ENCODE measurements at places on chromosomes 3 and 15.

- DNase-seq = no peak
These were observed 330.3 kb downstream of the SHQ1 start for GRCh38 chr3:72517921-72518424.

- no peak for DNase-seq
These were observed 252.9 kb upstream of the SOX2 start for GRCh38 chr3:181458857-181459256.

- no peak for DNase-seq
These were observed 98.2 kb downstream of the FNDC3B start for GRCh38 chr3:172137287-172138192.

GRCh38 chr3:32821686-32822296 lies 4.0 kb downstream of the TRIM71 start:
- no peak for DNase-seq

- DNase-seq = no peak
These were observed 108.3 kb downstream of the TFDP2 start for GRCh38 chr3:142040941-142041491.

- no peak for DNase-seq
These were observed 60.7 kb downstream of the PDZRN3 start for GRCh38 chr3:73563896-73564582.

- DNase-seq = peak; percentile 14
These were observed 7.7 kb upstream of the KCTD6 start for GRCh38 chr3:58484045-58484721.

DNA sequence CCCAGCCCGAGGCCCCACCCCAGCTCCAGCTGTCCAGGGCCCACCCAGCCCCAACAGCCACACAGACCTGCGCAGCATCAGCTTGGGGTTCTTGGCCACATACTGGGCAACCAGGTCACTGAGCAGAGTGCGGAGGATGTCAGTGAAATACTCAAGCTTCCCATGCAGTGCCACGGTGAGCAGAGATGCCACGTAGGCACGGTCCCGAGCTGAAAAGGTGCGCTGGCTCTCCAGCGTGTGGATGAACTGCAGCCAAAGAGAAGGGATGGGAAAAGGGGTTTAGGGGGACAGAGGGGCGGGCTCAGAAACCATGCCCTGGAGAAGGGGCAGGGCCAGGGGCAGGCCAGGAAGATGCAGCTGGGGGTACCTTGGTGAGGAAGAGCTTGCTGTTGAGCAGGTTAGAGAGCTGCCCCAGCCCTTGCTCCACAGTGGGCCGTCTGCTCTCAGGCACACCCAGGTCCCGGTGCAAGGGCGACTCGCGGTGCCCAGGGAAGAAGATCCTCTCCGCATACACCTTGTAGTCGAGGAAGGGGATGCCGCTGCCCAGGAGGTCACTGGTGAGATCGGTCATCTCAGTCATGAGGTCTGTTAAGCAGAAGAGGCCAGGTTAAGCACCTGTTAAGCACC lies 17.4 kb downstream of the PLXNB1 start:
- DNase-seq = no peak

DNA sequence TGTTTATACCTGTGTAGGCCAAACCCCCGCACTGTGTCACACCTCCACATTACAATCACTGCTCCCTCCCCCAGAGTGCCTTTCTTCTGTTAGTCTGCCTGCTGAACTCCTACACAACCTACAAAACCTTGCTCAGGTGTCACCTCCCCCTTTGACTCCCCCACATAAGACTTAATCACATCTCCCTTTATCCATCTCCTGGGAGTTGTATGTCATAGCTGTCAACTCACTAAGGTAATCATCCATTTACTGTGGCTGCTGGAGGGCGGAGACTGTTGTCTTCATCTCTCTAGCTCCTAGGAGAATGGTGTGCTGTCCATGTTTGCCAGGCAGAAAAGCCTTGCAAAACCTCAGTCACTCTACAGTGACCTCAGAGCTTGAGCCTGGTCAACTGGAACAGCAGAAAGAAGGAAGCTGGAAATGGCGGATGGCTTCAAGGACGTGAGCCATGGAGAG lies 43.8 kb downstream of the ZNF710 start:
- no peak for DNase-seq

GRCh38 chr15:49155834-49156627 lies 632 bp upstream of the COPS2 start:
- DNase-seq = peak; percentile 54

GRCh38 chr3:52391096-52391495 lies 53.8 kb downstream of the SEMA3G start:
- DNase-seq = no peak

DNA sequence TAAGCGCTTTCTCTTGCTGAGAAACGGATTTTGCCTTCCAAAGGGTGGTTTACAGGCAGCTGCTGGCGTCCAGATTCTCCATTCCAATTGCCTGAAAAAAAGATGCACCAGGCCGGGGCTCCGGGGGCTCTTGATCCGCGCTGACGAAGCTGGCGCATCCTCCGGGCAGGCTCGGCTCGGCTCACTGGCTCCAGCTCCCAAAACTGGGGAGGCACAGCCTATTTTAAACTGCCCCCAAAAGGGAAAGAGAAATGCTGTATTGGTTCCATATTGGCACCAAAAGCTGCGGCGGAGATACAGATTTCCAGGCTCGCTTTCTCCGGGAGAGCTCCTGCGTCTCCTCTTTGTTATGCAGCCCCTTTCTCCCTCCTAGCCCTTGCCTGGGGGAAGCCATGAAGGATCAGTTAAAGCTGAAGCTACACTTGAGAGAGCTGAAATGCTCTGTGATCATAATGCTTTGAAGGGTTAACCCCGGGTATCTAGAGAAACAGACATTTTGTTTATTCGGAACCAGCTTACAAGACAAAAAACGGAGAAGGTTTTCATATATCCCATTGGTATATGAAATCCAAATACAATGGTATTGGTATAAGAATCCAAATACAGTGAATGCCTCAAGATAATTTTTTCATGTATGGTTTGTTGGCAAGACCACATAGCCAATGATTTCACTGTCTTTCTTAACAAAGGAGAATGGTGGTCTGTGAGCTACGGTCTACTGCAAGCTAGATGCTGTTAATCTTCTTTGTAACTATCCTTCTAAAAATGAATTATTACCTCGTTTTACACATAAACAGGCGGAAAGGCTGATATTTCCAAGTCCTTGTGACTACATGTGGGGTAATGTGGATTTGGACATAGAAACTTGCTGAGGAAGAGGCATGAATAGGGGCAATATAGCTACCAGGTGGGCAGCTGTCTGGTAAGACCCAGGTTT lies 693 bp downstream of the CD200 start:
- DNase-seq = no peak

DNA sequence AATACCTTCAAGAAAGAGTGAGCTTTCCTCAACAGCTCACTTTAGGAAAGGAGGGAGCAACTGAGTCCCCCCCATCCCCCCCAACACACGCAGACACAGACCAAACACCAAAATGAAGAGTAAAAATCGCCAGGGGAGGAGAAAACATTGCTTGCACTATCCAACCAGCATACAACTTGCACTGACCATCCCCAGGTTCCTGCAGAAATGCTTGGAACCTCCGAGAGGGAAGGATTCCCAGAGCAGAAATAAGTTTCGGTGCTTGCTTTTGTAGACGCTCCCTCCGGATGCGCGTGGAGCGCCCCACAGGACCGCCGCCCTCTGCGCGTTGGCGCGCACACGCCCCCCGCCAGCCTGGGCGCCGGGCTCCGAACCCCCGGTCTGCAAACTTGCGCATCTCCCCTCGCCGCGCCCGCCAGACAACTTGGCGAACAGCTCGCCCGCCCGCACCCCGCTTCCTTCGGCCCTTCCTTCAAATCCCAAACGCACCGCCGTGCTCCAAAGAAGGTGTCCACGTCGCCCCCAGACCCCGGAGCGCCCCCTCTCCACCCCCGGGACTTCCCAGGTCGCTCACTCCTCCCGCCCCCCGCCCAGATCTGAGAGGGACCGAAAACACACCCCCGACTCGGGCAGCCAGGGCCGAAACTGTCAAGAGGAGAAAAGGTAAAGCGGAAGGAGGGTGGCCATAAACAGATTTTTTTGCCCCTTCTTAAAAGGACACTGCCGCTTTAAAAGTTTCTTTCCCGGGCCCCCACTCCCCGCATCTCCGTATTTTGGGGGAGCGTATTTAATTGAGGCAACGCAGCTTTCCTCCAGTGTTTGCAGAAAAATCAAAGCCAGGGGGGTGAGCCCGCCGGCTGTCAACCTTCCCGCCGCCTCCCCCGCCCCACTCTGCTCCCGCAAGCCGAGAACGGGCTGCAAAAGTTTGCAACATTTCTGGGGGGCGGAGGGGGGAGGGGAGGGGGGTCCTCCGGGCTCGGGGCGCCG lies 859 bp downstream of the RORA start:
- peak; percentile 61 for DNase-seq

DNA sequence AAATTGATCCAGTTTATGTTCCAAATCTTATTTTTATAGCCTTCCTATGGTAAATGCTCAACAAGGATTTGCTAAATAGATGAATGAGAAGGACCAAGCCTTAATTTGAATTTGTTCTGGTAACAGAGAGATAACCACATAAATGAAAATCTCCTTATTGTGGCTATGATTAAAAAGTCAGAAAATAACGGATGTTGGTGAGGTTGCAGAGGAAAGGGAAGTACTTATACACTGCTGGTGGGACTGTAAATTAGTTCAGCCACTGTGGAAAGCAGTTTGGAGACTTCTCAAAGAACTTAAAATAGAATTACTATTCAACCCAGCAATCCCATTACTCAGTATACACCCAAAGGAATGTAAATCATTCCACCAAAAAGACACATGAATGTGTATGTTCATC lies 26.2 kb downstream of the AAGAB start:
- DNase-seq = no peak

GRCh38 chr3:27712136-27713077 lies 9.7 kb downstream of the EOMES start:
- DNase-seq = peak; percentile 56

- no peak for DNase-seq
These were observed 64.1 kb upstream of the ABHD17C start for GRCh38 chr15:80630981-80631380.

DNA sequence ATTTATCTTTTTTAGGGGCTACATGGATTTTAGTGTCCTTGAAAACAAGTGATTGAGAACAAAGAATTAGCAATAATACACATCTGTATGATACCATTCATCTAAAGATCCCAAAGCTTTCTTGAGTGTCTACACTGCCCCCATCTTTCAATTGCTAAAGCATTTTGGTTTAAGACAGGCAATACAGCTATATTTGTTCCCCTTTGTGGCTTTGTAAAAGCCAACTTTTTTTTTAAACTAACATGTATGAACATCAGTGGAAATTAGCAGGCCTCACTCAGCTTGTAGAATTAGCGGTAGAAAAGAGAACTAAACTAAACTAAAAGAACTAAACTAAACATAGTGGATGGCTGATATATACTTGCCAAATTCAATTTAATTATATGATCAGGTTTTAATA lies 449.6 kb downstream of the MECOM start:
- no peak for DNase-seq

GRCh38 chr3:14286887-14287500 lies 108.4 kb downstream of the LSM3 start:
- DNase-seq = peak; percentile 43

DNA sequence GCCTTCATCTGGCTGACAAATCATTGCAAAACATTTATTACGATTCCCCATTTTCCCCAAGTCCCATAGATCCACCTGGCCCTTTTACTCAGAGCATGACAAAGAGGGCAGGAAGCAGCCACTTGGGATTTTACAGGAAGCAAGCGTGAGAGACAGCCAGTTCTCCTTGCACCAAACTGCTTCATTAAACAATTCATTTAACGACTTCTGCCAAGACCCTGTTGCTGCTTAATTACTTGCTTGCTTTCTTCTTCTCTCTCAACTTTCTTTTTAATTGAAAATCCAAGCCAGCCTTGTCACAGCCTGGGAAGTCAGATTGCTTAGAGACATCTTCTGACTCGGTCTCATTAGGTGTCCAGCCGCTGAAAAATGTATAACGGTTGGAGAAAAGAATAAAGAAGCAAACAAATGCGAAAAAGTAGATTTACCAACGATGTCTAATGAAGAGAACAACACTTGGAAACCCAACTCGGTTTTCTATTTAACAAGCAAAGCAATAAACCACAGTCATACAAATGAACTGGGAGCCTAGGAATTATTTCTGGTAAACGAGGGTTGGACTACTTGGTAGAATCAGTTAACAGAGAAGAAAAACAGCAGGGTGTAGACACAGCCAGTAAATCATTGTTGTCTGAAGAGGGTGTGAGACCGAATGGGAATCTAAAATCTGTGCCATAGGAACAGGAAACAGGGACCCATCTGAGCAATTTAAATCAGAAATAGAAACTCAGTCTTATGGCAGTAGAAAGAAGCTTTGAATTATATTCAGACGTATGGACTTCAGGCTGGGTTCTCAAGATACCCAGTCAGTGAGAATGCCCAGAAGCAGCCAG lies 298.3 kb downstream of the LRRC3B start:
- DNase-seq = peak; percentile 84

DNA sequence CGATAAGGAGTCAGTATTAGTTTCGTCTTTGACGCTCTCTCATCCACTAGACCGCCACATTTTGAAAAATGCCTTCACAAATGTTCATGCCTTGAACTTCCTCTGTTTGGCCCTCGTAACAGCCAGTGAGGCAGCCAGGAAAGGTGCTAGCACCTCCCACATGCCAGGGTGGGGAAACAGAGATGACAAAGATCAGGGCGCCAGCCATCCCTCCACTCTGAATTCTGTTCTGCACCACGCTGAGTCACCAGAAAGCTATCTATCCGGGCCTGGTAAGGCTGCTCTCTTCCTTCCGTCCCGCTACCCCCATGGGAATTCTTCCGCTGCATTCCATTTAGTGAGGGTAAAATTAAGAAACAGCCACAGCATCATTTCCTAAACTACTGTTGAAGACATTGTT lies 31.3 kb upstream of the BCL2L10 start:
- DNase-seq = no peak

GRCh38 chr3:79478620-79479019 lies 289.2 kb downstream of the ROBO1 start:
- no peak for DNase-seq

DNA sequence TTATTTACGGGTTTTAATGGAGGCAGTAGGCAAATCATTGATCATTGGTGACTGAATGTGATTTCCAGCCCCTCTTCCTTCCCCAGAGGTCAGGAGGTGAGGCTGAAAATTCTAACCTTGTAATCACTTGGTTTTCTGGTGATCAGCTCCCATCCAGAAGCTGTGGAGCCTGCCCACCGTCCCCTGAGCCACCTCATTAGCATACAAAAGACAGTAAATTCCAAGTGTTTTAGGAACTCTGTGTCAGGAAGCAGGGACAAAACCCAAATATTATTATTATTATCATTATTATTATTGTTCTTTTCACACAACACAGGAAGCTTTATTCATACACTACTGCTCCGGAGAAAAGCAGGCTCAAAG lies 18.2 kb downstream of the FOXB1 start:
- no peak for DNase-seq

GRCh38 chr15:47439146-47440111 lies 277.9 kb upstream of the SEMA6D start:
- no peak for DNase-seq

GRCh38 chr3:51777985-51778384 lies 1.1 kb downstream of the IQCF6 start:
- DNase-seq = peak; percentile 70

GRCh38 chr15:75348034-75348561 lies 1.3 kb downstream of the NEIL1 start:
- DNase-seq = no peak

- DNase-seq = peak; percentile 4
These were observed 108.1 kb downstream of the ROBO2 start for GRCh38 chr3:77147836-77148578.
